ENCODE measurements at places on chromosomes 5 and 9. TPM values are rescaled to one million over a fixed set of nuclear protein-coding genes. Genes with fewer than 3 reads are reported as not detected.
A peak's percentile ranks its signal among the peaks of the same experiment; 100 is the strongest.

The PLEKHG4B gene
- total RNA-seq, result 51.4 TPM

The TAF11L5 gene
- total RNA-seq, result not detected

DNA sequence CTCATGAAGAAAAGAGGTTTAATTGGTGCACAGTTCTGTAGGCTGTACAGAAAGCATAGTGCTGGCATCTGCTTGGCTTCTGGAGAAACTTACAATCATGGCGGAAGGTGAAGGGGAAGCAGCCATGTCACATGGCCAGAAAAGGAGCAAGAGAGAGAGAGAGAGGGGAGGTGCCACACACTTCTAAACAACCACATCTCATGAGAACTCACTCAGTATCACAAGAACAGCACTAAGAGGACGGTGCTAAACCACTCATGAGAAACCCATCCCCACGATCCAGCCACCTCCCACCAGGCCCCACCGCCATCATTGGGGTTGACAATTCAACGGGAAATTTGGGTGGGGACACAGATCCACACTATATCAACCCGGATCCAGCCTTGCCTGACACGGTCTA is 28.8 kb upstream of the IER5L start:
- no peak for DNase-seq
- no peak overlapping the region for H3K4me3 ChIP-seq
- H3K4me1 ChIP-seq, result peaks cover 40% of the 10 kb centered on the region
- peak overlapping the region; percentile 81 for H3K27ac ChIP-seq
- H3K36me3 ChIP-seq, result no peaks in the 10 kb centered on the region

DNA sequence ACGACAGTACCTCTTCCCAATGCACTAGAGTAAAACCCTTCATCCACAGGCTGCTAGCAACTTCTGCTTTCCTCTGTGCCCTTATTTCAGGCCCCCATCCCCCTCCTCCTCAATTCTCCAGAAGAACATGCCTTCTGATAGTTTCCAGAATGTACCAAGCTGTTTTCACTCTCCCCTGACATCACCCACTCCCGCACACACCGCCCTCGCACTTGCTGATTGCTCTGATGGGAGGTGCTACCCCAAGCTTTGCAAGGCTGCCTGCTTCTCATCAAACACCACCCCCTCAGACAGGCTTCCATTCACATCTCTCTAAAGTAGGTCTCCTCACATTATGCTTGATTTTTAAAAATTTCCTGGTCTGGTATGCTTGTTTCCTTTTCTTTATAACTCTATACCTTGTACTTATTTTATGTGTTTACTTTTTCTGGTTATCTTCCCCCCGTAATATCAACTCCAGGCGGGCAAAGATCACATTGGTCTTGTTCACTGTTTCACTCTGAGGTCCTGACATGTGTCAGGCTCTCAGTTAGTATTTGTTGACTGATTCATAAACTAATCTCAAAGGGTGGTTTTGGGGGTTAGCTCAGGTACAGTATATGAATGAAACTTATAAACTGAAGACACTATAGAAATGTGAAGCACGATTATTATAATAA is 91.0 kb upstream of the C9orf72 start:
- no peak overlapping the region for H3K27ac ChIP-seq
- H3K4me1 ChIP-seq, result peaks cover 32% of the 10 kb centered on the region
- no peak for DNase-seq
- H3K36me3 ChIP-seq, result no peaks in the 10 kb centered on the region
- no peak overlapping the region for H3K4me3 ChIP-seq
- no peaks in the 10 kb centered on the region for H3K27me3 ChIP-seq

The ADGRV1 gene
- total RNA-seq, result 74.5 TPM

The INSL4 gene
- not detected for total RNA-seq

The GFI1B gene
- 0.41 TPM for total RNA-seq

The GRXCR2 gene
- total RNA-seq, result not detected

GRCh38 chr5:116510517-116510916 is 64.1 kb downstream of the SEMA6A start:
- peak overlapping the region; percentile 71 for H3K27ac ChIP-seq
- no peak overlapping the region for H3K4me3 ChIP-seq
- peaks cover 3% of the 10 kb centered on the region for H3K36me3 ChIP-seq
- no peak for DNase-seq
- H3K27me3 ChIP-seq, result no peaks in the 10 kb centered on the region

- H3K36me3 ChIP-seq, result no peaks in the 10 kb centered on the region
- no peak for DNase-seq
- H3K27me3 ChIP-seq, result no peaks in the 10 kb centered on the region
- H3K27ac ChIP-seq, result no peak overlapping the region
Measured at GRCh38 chr9:89869793-89870580, 265.2 kb downstream of the GADD45G start.

- H3K27ac ChIP-seq, result no peak overlapping the region
- H3K27me3 ChIP-seq, result no peaks in the 10 kb centered on the region
- no peak for DNase-seq
- no peak overlapping the region for H3K4me3 ChIP-seq
Measured at GRCh38 chr5:81629986-81630385, 120.9 kb downstream of the SSBP2 start.

- H3K27ac ChIP-seq, result no peak overlapping the region
- H3K27me3 ChIP-seq, result no peaks in the 10 kb centered on the region
- H3K4me3 ChIP-seq, result no peak overlapping the region
- no peaks in the 10 kb centered on the region for H3K4me1 ChIP-seq
Measured at GRCh38 chr9:811106-811531, 30.4 kb upstream of the DMRT1 start.

The SAPCD2 gene
- 52.0 TPM for total RNA-seq

GRCh38 chr9:90948156-90948555 is 146.5 kb downstream of the SYK start:
- H3K27ac ChIP-seq, result no peak overlapping the region
- H3K4me3 ChIP-seq, result no peak overlapping the region
- no peaks in the 10 kb centered on the region for H3K27me3 ChIP-seq

The PCDHGC5 gene
- total RNA-seq, result 1.1 TPM

GRCh38 chr5:98066910-98067309 is 706.6 kb upstream of the RGMB start:
- peaks cover 5% of the 10 kb centered on the region for H3K4me1 ChIP-seq
- H3K27ac ChIP-seq, result no peak overlapping the region
- no peak for DNase-seq
- no peak overlapping the region for H3K4me3 ChIP-seq

The PSAT1 gene
- 173 TPM for total RNA-seq

The ACOT12 gene
- total RNA-seq, result not detected

GRCh38 chr5:35143841-35144240 is 86.4 kb downstream of the PRLR start:
- peaks cover 2% of the 10 kb centered on the region for H3K36me3 ChIP-seq
- H3K4me1 ChIP-seq, result peaks cover 22% of the 10 kb centered on the region
- no peak for DNase-seq
- H3K27ac ChIP-seq, result no peak overlapping the region

- peaks cover 9% of the 10 kb centered on the region for H3K4me1 ChIP-seq
- H3K27me3 ChIP-seq, result peaks cover 2% of the 10 kb centered on the region
- no peak overlapping the region for H3K4me3 ChIP-seq
- peak; percentile 40 for DNase-seq
- H3K27ac ChIP-seq, result peak overlapping the region; percentile 77
Measured at GRCh38 chr9:109441296-109441695, 56.8 kb downstream of the PTPN3 start.

The TAS2R1 gene
- total RNA-seq, result not detected

The NME5 gene
- 0.74 TPM for total RNA-seq

DNA sequence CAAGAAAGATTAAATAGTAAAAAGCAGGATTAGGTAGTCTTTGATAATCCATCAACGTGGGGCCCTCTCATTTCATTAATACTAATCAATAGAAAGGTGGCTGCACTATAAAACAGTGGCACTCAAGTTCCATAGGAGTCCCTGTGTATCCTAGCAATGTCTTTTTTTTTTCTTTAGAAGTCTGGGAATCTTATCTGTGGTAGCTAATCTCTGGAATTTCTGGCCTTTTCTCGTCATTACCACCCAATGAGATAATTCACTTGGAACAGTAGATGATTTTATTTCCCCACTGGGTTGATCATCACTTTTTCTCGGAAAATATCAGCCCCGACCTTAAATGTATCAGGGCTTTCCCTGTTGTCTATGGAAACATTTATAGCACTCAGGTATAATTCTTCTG is 86.8 kb upstream of the CDH6 start:
- DNase-seq, result no peak
- H3K4me1 ChIP-seq, result peaks cover 76% of the 10 kb centered on the region
- H3K36me3 ChIP-seq, result 0 out of 2 replicates have a peak, but pooled peaks cover 4% of the 10 kb centered on the region
- H3K27ac ChIP-seq, result no peak overlapping the region

The MELK gene
- total RNA-seq, result 53.2 TPM

DNA sequence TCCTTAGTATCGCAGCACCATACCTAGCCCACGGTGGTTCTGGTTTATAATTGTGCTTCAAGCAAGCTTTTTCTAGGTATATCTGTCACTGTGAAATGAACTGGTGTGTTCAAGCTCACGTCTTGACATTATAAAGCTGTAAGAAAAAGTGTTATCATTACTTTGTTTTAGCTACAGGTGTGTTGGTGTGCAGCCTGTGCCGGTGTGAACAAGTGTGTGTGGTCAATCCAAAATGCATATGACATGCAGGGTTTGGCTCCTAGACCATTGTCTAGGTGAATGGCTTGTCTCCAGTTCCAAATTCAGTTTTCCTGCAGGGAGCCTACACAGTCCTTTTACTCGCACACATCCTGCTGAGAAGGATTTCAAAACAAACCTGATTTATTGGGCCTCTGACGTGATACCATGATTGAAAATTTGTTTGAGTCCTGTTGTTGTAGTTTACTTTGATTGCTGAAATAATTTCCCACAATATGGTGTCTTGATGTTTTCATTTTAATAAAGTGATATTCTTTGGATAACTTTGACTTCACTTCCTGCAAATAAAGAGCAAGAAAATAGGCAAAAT is 3.7 kb downstream of the LSM11 start:
- DNase-seq, result no peak
- peaks cover 20% of the 10 kb centered on the region for H3K27me3 ChIP-seq
- H3K27ac ChIP-seq, result no peak overlapping the region
- no peak overlapping the region for H3K4me3 ChIP-seq
- H3K4me1 ChIP-seq, result peaks cover 12% of the 10 kb centered on the region
- no peaks in the 10 kb centered on the region for H3K36me3 ChIP-seq

GRCh38 chr9:130040984-130041647 is 1.9 kb downstream of the FNBP1 start:
- no peak for DNase-seq
- H3K36me3 ChIP-seq, result no peaks in the 10 kb centered on the region
- H3K27me3 ChIP-seq, result peaks cover 19% of the 10 kb centered on the region
- H3K27ac ChIP-seq, result no peak overlapping the region

GRCh38 chr5:95220381-95220780 is 64.5 kb downstream of the MCTP1 start:
- H3K27ac ChIP-seq, result no peak overlapping the region
- no peaks in the 10 kb centered on the region for H3K36me3 ChIP-seq
- DNase-seq, result no peak
- H3K27me3 ChIP-seq, result no peaks in the 10 kb centered on the region
- peaks cover 16% of the 10 kb centered on the region for H3K4me1 ChIP-seq

DNA sequence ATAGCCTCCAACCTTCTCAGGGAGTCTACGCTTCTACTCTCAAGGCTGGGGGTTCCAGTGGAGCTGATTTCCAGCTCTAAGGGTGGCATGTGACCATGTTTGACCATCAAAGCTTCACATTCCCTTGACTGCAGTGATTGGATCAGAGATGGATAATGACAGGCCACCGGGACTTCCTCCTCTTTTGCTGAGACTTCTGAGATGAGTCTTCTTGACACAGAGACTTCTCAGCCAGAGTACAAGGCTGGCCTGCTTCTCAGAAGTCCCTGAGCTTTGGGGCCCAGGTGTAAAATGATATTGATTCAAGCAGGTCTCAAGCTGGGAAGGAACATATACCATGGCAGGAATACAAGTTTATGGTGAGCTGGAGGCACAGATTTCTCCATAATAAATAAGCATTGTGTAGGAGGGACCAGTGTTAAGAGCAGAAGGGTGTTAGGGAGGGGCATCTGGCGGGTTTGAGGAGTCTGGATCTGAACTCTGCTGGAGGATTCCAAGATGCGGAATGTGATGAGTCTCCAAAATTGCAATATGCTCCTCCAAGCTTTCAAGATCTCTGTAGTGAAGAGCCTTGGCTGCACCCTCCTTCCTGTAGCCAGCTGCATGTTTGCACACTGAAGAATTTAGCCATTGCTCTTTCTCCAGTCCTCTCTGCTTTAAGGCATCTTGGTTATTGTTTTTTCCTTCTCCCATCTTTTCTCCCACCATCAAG is 41.7 kb upstream of the HSD17B4 start:
- peaks cover 4% of the 10 kb centered on the region for H3K36me3 ChIP-seq
- no peak overlapping the region for H3K4me3 ChIP-seq
- H3K27me3 ChIP-seq, result no peaks in the 10 kb centered on the region
- no peak overlapping the region for H3K27ac ChIP-seq

The APBA1 gene
- total RNA-seq, result 0.94 TPM

DNA sequence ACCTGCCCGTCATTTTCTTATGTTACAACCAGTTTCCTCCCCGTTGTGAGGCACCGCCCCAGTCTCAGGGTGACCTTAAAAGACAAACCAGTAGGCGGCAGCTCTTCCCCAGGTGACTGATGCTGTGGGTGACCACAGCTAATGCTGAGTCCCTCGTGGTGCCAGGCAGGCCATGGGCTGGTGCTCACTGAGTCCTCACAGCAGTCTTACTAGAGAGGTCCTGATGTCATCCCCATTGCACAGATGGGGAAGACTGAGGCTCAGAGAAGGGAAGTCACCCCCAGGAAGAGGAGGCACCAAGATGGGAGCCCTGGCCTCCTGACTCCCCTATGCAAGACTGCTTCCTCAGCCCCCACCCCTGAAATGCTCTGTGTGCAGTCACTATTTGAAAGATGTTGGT is 978 bp downstream of the CFAP157 start:
- H3K4me3 ChIP-seq, result no peak overlapping the region
- H3K36me3 ChIP-seq, result no peaks in the 10 kb centered on the region
- no peak overlapping the region for H3K27ac ChIP-seq
- H3K27me3 ChIP-seq, result no peaks in the 10 kb centered on the region

DNA sequence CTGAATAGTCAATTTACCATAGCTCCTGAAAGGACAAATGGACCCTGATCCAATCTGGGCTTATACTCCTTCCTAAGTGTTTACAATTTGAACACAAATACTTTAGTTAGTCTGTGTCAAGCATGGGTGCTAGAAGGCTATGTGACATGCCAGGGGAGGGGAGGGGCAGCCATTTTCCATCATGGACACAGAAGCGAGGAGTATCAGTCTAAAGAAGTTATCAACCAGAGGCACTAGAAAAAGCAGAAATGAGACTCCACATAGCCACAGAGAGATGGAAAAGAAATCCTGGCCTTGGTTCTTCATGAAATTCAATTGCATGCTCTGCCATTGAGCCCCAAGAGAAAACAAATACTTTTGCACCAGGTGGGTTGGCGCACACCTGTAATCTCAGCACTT is 61.8 kb downstream of the NR6A1 start:
- DNase-seq, result no peak
- peaks cover 55% of the 10 kb centered on the region for H3K4me1 ChIP-seq
- H3K36me3 ChIP-seq, result peaks cover 2% of the 10 kb centered on the region
- no peaks in the 10 kb centered on the region for H3K27me3 ChIP-seq

- H3K4me3 ChIP-seq, result no peak overlapping the region
- no peaks in the 10 kb centered on the region for H3K27me3 ChIP-seq
- H3K27ac ChIP-seq, result no peak overlapping the region
Measured at GRCh38 chr5:93384995-93385394, 196.0 kb downstream of the NR2F1-AS1 start.

GRCh38 chr9:77847059-77847499 is 184.5 kb downstream of the GNAQ start:
- H3K36me3 ChIP-seq, result no peaks in the 10 kb centered on the region
- H3K4me1 ChIP-seq, result peaks cover 24% of the 10 kb centered on the region
- no peaks in the 10 kb centered on the region for H3K27me3 ChIP-seq

The ROPN1L gene
- not detected for total RNA-seq

The TMEM252 gene
- not detected for total RNA-seq

All from WTC11 (cell line).